Esophagus squamous epithelium (tissue), 5 donors: ENCODE measurements at places on chromosomes 2 and 18.

- no peaks in the 10 kb centered on the region for H3K36me3 ChIP-seq
- no peaks in the 10 kb centered on the region for H3K27me3 ChIP-seq
- no peak overlapping the region for H3K27ac ChIP-seq
- no peak overlapping the region for H3K4me3 ChIP-seq
These were observed 128.2 kb downstream of the SS18 start for GRCh38 chr18:25962176-25962575.

- H3K27ac ChIP-seq, result no peak overlapping the region
- no peak for DNase-seq
- H3K36me3 ChIP-seq, result no peaks in the 10 kb centered on the region
- H3K4me3 ChIP-seq, result no peak overlapping the region
These were observed 78.9 kb downstream of the NRXN1 start for GRCh38 chr2:50953021-50953420.

DNA sequence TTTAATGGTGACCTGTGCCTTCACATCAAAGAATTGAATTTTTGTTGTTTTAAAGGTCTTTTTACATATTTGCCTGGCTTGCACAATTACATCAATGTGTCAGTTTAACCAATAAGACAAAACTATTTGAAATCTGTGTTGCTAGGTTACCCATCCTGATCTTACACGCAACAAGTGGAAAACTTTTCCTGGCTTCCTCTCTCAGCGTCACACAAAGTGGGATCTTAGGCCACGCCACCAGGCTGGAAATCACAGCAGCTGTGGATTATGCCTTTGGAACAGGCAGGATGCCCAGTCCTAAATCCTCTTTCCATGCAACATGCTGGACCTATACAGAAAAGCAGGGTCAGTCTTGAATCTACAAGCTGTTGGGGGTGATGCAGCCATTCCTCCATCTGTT lies 298.2 kb upstream of the HNRNPA3 start:
- no peaks in the 10 kb centered on the region for H3K27me3 ChIP-seq
- no peaks in the 10 kb centered on the region for H3K36me3 ChIP-seq
- no peak overlapping the region for H3K27ac ChIP-seq
- H3K4me1 ChIP-seq, result no peaks in the 10 kb centered on the region

- H3K36me3 ChIP-seq, result no peaks in the 10 kb centered on the region
- no peak for DNase-seq
- H3K27ac ChIP-seq, result no peak overlapping the region
- H3K27me3 ChIP-seq, result no peaks in the 10 kb centered on the region
These were observed 559.7 kb downstream of the BCL11A start for GRCh38 chr2:59993726-59994125.

DNA sequence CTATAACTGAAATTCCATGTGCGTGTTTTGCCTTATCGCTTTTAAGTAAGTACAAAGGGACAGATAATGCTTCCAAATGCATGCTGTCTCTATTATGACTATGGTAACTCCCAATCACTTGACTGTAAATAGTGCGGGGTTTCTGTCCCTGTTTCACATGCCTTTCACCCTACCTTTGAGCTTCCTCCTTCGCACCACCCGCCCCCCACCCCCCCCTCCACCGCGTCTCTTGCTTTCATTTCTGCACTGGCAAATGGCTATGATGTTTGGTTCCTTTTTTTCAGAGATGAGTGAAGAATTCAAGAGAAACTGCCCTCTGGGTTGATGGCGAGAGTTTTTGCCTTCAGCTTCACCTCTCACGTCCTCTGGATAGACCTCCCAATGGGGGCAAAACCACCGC lies 25.0 kb upstream of the SPP2 start:
- DNase-seq, result no peak
- H3K4me3 ChIP-seq, result no peak overlapping the region
- no peaks in the 10 kb centered on the region for H3K27me3 ChIP-seq

DNA sequence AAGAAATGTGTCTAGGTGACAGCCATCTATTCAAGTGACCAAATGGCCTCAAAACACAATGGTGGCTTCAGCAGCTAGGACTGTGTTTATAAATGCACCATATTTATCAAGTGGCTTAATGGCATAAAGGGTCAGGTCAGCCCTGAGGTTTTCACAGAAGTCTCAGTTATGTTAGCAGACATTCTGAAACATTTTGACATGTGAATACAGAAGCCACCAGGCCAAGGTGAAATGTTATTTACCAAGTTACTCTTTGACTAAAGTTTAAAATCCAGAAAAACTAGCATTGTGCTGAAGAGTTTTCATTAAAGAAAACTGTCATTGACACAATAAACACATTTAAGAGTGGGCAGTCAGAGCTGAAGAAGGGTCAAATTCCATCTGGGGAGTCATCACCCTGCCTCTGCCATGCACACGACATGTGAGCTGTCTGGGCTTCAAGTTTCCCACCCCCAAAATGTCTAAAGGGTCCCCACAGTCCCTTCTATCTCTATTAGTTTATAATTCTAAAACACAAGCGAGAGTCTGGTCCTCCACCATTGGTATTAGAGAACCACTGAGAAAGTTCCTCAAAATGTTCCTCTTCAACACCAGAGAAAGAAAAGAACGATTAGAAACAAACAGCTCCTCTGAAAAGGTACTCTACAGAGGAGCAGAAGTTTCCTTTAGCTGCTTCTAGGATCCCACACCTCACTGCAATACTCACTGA lies 77.5 kb upstream of the FZD5 start:
- no peak for DNase-seq
- peak overlapping the region; percentile 63 for H3K27ac ChIP-seq
- no peak overlapping the region for H3K4me3 ChIP-seq
- peaks cover 10% of the 10 kb centered on the region for H3K4me1 ChIP-seq
- H3K27me3 ChIP-seq, result no peaks in the 10 kb centered on the region

GRCh38 chr2:43218702-43219382 lies 7.6 kb downstream of the ZFP36L2 start:
- peak; percentile 65 for DNase-seq
- peak overlapping the region; percentile 92 for H3K4me3 ChIP-seq
- H3K27me3 ChIP-seq, result no peaks in the 10 kb centered on the region
- no peaks in the 10 kb centered on the region for H3K36me3 ChIP-seq
- peak overlapping the region; percentile 96 for H3K27ac ChIP-seq
